NCI-H1436 treated with DMSO at 0.1 percent for 48 hours (cell line): ENCODE measurements at places on chromosomes 7 and 10.
A peak's percentile ranks its signal among the peaks of the same experiment; 100 is the strongest.

DNA sequence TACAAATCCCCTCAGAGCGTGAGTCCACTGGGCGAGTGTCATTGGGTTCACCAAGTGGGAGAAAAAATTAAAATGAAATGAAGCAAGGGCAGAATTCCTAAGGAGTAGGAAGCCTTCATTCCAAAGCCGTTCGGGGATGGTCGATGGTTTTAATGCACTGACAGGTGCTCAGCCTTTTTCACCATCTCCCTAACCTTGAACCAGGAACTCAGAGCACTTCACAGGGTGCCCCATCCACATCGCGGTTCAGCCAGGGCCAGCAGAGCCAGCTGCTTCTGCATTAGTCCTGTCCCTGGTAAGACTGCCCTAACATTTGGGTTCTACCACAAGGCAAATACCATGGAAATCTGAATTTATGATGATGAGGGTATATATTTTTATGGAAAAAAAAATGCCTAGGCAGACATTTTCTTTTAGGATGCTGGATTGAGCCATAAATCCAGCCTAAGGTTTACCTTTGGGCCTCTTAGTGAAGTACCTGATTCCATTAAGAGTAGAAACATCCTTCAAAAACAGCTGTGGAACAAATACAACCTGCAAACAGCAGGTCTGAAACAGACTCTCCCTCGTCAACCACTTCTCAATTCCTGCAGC, 203.5 kb upstream of the RNF32 start:
- DNase-seq = no peak

DNA sequence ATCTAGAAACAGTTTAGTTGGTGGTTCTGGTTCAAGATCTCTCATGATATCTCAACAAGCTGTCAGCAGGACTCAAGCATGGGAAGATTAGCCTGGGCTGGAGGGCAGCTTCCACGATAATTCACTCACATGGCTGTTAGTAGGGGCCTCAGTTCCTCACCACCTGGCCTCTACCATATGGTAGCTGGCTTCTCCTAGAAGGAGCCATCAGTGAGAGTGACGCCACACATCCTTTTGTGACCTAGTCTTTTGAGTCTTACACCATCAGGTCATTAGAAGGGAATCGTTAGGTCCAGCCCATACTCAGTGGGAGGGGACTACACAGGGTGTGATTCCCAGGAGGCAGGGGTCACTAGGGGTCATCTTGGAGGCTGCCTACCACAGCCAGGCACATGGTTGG, 239.3 kb upstream of the PLPP4 start:
- no peak for DNase-seq

DNA sequence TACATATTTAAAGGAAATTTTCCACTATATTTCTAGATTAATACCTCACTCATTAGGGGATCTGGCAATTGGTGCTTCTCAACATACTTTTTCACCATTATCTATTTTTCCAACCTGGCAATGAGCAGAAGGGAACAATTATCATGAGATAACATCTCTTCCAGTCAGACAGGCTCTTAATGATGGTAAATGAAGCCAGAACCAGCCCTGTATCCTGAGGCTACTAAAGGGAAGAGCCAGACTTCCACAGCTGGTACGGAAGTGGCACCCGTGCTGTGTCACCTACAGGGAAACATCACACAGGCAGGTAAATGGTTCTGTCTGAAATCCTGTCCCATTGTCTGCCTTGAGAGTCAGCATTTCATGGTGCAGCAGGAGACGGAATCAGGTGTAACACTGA, 75.9 kb downstream of the ELMO1 start:
- no peak for DNase-seq

DNA sequence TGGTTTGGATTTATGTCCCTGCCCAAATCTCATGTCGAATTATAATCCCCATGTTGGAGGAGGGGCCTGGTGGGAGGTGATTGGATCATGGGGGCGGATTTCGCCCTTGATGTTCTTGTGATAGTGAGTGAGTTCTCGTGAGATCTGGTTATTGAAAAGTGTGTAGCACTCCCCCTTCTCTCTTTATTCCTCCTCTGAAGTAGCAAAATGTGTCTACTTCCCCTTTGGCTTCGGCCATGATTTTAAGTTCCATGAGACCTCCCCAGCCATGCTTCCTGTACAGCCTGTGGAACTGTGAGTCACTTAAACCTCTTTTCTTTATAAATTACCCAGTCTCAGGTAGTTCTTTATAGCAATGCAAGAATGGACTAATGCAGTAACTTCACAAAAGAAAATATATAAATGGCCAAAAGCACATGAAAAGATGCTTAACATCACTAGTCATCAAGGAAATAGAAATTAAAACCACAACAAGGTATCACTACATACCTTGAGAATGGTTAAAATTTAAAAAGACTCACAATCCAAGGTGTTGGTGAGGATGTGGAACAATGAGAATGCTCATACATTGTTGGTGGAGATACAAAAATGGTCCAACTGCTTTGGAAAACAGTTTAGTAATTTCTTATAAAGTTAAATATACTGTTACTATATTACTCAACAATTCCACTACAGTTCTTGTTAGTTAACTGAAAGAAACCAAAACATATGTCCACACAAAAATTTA, 218.7 kb downstream of the SNX10 start:
- no peak for DNase-seq

DNA sequence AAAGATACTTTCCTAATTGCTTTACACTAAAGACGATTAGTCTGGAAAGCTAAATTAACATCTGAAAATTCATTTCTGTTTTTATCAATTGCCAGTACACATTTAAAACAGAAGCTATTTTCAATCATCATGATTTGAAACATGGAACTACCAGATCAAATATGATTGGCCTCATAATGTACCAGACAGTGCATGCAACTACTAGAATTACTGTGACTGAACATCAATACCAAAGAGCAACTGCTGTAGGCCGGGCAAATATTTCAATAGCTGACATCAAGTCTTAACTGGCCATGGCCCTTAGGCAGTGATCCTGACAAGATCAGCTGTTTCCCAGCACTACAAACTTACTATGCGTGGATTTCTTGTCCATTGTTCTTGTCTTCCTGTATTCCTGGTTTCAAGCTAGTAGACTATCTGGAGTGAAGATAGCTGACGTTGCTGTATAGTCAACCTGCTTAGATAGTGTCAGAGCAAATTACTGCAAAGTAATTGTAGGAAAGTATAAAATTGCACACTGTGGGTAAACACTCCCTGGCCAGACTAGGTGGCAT, 21.7 kb upstream of the WNT16 start:
- no peak for DNase-seq

GRCh38 chr10:96305019-96305418, 785 bp downstream of the DNTT start:
- no peak for DNase-seq

DNA sequence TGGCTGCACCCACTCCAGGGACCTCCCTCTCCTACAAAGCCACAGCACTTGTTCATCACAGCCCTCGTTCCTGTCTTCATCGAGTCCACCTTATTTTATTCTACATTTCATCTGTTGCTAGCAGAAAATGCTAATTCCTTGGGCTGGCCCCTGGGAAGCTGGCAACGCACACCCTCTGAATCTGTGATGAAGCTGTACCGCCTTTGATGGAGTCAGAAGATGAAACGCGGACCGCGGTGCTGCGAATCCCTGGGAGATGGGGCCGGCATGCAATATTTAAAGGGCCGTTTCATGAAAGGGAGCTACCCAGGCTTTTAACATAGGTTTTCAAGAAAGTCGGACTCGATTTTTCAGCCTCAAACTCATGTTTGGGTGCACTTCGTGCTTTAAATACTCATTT, 88.5 kb downstream of the NPTX2 start:
- DNase-seq = no peak

- DNase-seq = no peak
Observed at GRCh38 chr10:116511365-116511764, 34.4 kb upstream of the PNLIP start.

DNA sequence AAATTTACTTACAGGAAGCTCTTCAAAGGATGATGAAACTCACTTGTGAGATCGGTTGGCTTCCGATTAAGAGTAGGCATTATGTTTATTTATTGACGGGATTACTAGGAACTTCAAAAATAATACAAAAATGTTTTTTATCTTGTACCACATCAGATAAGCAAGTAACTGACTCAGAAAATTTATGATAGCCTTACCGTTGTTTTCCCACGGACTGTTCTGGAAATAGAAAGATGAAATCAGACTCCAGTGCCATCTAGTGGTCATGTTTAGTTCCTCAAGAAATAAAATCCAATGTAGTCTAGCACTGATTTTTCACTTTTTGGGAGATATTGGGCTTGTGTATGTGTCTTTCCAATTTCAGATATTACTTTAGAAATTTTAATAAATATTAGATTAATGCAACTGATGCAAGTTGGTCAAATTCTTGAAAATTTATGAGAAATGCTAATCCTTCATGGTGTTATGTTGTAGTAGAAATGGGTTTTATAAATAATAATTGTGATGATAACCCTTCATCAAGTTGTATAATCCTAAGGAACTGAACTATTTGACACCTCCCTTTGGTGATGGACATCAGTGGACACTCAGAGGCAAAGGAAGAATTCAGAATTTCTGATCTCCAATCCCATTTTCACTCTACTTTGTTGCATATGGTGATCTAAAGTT, 168.8 kb downstream of the TMEM26 start:
- DNase-seq = peak; percentile 2

GRCh38 chr10:125102821-125103220, 57.5 kb downstream of the CTBP2 start:
- DNase-seq = no peak

DNA sequence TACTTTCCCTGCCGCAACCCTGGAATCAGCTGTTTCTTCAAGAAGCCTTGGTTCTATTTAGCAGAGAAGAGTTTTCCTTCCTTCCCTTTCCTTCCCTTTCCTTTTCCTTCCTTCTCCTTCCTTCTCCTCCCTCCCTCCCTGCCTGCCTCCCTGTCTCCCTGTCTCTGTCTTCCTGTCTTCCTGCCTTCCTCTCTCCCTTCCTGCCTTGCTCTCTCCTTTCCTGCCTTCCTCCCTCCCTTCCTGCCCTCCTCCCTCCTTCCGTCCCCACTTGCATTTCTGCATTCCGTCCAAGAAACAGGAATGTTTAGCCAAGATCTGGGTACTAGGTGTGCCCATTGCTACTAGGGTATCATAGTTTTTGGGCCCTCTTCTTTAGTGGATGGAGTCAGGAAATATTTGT, 21.9 kb downstream of the SND1 start:
- DNase-seq = no peak

GRCh38 chr7:97868788-97869187, 3.4 kb downstream of the ASNS start:
- no peak for DNase-seq

DNA sequence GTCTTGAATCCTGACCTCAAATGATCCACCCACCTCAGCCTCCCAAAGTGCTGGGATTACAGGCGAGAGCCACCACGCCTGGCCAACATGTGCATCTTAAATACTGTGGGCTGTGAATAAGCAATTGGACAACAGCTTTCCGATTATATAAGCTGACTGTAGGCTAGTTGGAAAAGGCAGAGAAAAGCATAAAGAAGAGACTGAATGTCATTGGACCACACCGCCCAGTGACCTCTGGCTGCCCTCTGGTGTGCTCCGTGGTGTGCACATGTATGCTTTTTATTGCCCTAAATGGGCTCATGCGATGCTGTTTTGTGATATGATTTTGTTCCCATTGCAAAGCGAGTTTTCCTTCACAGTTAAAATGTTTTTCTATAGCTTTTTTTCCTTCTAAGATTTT, 15.4 kb upstream of the CSGALNACT2 start:
- DNase-seq = no peak

DNA sequence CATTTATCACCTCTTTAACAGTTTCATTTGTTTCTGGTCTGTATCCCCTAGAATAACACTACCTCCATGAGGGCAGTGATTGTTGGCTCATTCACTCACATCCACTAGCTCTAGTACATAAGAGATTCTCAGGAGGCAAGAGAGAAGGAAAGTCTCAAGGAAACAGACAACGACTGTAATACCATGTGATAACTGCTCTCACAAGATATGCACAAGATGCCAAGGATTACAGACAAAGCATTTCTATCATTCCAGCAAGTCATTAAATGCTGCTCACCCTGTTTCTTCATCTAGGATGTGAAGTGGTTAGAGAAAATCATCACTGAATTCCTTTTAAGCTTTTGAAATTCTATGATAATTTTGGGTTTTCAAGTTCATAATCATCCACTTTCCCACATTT, 115.3 kb downstream of the HIBADH start:
- no peak for DNase-seq

GRCh38 chr10:125554016-125554703, 128.8 kb downstream of the TEX36 start:
- no peak for DNase-seq

DNA sequence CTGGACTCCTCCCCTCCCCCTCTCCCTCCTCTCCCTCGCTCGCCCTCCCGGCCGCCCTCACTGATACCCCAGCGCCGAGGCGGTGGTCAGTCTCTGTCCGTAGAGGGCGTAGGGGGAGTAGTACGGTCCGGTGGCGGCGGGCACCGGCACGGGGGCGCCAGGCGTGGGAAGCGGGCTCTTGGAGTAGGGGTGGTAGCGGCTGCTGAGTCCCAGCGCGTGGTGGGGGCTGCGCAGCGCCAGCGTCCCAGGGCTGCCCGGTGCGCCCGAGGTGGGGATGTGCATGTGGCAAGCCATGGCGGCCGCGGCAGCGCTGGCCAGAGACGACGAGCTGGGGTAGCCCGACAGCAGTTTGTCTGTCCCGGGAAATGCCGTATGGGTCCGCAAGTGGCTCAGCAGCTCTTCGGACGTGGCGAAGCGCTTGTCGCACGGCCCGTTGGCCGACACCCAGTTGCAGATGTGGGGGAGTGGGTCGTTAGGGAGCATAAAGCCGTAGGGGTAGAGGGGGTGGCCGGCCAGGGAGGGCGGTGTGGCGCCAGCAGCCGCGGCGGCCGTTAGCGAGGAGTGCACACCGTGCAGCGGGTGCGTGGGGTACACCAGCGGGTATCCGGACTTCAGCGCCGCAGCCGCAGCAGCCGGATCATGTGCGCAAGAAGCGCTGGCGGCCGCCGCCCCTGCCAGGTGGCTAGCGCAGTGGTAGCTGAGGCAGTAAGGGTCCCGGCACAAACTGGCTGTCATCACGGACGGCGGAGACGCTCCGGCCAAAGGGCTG, 2.7 kb downstream of the ZNF503 start:
- DNase-seq = no peak

- DNase-seq = no peak
Observed at GRCh38 chr10:50579491-50580261, 44.1 kb downstream of the SGMS1 start.

- DNase-seq = no peak
Observed at GRCh38 chr7:158120716-158121115, 466.9 kb downstream of the PTPRN2 start.

DNA sequence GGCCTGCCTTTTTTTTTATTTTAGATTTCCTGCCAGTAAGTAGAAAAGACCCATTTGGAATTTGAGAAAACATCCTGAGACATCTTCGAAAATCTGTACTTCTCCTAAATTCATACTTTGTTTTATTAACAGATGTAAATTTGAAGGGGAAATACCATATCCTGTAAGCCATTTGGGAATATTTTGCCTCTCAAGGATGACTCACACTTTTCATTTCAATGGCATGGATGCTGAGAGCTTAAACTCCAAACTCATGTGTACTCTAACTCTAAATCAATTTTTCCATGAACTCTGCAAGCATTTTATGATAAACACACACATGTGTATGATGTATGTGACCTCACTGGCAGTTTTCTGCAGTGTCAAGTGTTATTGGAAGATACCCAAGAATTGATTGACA, 89.0 kb downstream of the SEMA3A start:
- no peak for DNase-seq
